ENCODE measurements at places on chromosomes 3 and 15.

- no peak for ATAC-seq
These were observed 112.6 kb upstream of the MB21D2 start for GRCh38 chr3:193030276-193030675.

GRCh38 chr15:41975669-41976068 lies 3.3 kb upstream of the EHD4 start:
- no peak for ATAC-seq

DNA sequence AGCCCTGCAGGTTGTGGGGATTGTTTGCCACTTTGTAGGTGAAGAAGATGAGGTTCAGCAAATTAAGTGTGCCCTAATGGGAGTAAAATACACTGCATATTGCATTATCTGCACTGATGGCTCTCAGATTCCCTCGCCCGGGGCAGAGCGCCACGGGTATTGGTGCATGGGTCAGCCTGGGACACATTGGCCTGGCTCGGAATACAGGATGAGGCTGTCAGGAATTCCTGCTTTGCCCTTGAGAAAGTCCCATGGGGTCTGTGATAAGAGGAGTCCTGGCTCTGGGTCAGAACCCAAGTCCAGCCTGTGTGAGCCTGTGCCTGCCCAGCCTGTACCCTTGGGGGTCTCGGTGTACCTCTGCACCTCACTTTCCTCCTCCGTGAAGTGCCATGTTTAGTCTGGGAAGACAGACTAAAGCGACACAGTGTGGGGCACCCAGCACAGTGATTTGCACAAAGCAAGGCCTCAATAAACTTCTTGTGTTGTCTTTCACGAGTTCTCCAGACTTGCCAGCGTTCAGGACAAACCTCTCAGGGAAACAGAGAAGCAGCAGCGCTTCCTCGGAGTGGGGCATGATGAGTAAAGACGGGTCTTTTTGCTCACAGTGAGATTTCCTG lies 107.6 kb downstream of the LRRK1 start:
- ATAC-seq: no peak

- ATAC-seq: no peak
These were observed 171.1 kb upstream of the ICE2 start for GRCh38 chr15:60649845-60650548.

DNA sequence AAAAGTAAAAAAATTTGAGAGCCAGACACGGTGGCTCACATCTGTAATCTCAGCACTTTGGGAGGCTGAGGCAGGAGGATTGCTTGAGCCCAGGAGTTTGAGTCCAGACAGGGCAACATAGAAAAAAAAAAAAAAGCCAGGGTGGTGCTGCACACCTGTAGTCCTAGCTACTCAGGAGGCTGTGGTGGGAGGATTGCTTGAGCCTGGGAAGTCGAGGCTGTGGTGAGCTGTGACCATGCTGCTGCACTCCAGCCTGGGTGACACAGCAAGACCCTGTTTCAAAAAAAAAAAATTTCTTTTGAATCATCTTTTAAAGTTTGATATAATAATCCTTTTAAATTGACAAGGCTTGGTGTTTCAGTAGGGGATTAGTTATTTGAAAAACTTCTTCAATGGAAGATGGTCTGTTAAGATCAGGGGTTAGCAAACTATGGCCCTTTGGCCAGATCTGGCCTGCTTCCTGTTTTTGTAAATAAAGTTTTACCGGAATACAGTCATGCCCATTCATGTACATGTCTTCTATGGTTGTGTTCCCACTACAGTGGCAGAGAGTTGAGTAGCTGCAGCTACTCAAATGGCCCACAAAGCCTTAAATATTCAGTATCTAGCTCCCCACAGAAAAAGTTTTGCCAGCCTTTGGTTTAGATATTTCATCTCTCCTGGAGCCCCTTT lies 28.9 kb downstream of the CDAN1 start:
- no peak for ATAC-seq

DNA sequence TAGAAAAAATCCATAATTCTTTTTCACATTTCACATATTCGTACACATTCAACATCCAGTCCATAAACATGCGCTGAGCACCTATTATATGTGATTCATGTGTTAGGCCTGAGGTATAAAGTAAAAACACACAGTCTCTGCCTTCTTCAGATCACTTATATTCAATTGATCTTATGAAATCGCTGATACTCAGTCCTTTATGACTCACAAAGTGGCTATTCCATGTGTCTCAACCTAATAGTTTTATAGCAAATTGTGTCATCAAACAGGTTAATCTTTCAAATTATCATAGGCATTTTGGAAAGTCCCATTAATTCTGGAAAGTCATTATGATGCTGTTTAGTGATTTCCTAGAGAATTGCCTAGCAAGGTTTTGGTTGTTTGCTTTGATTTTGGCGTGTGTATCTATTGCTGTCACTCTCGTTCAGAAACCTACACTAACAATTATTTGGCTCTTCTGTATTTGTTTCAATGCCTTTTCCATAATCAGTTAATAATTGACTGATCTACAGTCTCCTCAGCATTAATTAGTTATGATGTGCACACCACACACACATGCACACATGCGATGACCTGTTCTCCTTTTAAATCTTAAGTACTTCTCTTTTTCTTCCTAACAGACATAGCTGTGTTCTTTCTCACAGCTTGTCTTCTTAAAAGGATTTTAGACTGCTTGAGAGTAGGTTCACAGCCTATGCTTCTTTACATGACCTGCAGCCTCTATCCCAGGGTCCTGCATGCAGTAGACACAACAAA lies 353.1 kb downstream of the MECOM start:
- ATAC-seq: no peak

DNA sequence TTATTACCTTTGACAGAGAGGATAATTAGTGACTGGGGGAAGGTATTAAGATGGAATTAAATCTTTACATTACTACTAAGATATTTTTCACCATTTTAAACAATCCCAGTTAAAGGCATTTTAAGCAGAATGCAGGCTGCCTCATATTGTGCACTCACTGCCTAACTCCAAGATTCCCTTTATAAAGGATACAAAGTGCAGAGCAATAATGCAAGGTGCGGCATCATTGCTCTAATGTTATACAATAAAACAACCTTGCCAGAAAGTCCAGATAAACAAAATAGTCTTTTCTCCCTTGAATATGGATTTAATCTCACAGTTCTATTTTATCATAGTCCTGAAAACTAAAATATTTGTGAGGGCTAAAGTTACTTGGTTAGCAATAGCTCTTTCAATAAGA lies 1031.6 kb upstream of the SEMA6D start:
- no peak for ATAC-seq

DNA sequence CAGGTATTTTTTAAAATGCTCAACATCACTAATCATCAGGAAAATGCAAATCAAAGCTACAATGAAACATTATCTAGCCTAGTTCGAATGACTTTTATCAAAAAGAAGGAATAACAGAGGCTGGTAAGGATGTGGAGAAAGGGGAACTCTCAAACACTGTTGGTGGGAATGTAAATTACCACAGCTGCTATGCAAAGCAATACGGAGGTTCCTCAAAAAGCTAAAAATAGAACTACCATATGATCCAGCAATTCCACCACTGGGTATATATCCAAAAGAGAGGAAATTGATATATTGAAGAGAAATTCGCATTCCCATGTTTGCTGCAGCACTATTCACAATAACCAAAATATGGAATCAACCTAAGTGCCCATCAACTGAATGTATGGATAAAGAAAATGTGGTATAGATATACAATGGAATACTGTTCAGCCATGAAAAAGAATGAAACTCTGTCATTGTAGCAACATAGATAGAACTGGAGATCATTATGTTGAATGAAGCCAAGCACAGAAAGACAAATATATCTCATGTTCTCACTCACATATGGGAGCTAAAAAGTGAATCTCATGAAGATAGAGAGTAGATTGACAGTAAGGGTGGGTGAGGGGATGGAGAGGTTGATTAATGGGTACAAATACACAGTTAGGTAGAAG lies 19.7 kb upstream of the CLN6 start:
- ATAC-seq: no peak

DNA sequence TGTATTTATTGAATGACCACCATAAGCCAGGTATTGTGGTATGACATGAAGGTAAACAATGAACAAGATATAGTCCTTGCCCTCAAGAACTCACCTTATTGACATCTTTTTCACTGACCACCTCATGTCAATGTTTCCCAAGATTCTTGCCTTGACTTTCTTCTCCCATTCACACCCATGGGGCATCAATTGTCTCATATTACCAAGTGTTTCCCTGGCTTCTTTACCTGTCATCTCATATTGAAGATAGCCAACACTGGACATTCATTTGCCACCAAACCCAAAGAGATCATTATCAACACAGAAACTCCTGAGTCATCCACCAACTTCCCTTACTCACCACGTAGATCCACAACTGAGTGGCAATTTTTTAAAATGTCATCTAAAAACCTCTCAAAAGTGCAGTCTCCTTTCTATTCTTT lies 2.2 kb downstream of the EFHB start:
- ATAC-seq: no peak

- no peak for ATAC-seq
These were observed 1639.5 kb downstream of the SI start for GRCh38 chr3:163438760-163439159.

GRCh38 chr15:33971811-33972210 lies 3.5 kb downstream of the CHRM5 start:
- no peak for ATAC-seq

- ATAC-seq: no peak
These were observed 43.4 kb upstream of the SEC22A start for GRCh38 chr3:123158330-123158729.

- no peak for ATAC-seq
These were observed 34.7 kb downstream of the KLHL25 start for GRCh38 chr15:85760049-85760448.

GRCh38 chr3:42764115-42764514 lies 8.9 kb downstream of the CCDC13 start:
- ATAC-seq: no peak

- no peak for ATAC-seq
These were observed 198.9 kb downstream of the P3H2 start for GRCh38 chr3:189921770-189922169.

- ATAC-seq: no peak
These were observed 33.3 kb downstream of the NR2C2 start for GRCh38 chr3:14980689-14981088.

GRCh38 chr15:73464602-73465001 lies 21.6 kb downstream of the REC114 start:
- ATAC-seq: no peak

GRCh38 chr3:150069154-150069527 lies 98.4 kb upstream of the PFN2 start:
- ATAC-seq: no peak

DNA sequence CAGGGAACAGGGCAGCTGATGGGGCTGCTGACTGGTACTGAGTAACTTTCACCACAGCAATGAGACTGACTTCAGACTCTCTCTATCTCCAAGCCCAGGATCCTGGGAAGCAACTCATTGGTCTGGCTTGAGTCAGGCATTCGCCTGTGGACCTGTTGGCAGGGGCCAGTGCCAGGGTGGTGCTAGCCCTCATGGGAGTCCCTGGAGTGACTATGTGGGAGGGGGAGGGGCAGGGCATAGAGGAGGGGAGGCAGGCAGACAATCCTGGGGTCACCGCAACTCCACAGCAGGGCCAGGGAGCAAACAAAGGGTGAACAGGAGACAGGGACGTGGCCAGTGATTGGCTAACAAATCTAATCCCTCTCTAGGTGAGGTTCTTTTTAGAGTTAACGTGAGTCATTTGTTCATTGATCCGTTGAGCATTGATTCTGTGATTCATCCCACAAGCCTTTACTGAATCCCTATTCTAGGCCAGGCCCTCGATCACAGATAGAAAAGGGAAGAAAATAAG lies 71.8 kb downstream of the CEMIP start:
- ATAC-seq: peak; percentile 76

- ATAC-seq: peak; percentile 99
These were observed 23.1 kb downstream of the AADAC start for GRCh38 chr3:151837057-151837456.

DNA sequence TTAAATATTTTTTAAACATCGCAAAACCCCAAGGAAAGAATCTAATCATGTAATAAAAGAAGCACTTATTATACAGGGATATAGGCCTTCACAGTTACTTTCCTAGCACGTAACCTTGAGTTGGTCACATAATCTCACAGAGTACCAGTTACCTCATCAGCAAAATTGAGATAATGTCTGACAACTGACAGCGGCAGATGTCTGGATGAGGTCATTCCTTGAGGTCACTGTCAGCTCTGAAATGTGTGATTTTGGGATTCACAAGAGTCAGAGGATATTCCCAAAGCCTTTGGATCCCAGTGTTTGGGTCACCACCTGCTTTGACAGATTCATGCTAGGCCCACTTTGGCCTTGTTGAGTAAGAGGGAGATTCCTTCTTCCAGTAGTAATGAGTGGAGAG lies 151.4 kb upstream of the SEMA6D start:
- ATAC-seq: no peak

GRCh38 chr15:31483986-31484951 lies 157.6 kb downstream of the KLF13 start:
- ATAC-seq: no peak

GRCh38 chr15:90812958-90813265 lies 55.5 kb upstream of the FURIN start:
- no peak for ATAC-seq

GRCh38 chr3:38565339-38566214 lies 69.4 kb downstream of the EXOG start:
- no peak for ATAC-seq

- ATAC-seq: no peak
These were observed 152.8 kb downstream of the CHDH start for GRCh38 chr3:53693451-53693850.

DNA sequence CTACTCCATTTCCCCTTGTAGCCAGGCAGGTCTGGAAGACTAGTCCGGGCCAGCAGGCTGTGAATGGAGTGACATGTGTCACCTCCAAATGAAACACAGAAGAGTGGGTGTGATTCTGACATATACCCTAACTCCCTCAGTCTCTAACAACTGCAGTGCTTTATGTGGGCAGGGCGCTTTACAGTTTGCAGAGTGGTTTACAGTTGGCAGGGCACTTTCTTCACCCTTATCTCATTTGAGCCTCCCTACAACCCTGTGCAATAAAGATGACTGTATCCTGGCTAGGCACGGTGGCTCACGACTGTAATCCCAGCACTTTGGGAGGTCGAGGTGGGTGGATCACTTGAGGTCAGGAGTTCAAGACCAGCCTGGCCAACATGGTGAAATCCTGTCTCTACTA lies 176.3 kb downstream of the RAB11A start:
- no peak for ATAC-seq

GRCh38 chr3:155560594-155560993 lies 184.3 kb downstream of the PLCH1 start:
- no peak for ATAC-seq

DNA sequence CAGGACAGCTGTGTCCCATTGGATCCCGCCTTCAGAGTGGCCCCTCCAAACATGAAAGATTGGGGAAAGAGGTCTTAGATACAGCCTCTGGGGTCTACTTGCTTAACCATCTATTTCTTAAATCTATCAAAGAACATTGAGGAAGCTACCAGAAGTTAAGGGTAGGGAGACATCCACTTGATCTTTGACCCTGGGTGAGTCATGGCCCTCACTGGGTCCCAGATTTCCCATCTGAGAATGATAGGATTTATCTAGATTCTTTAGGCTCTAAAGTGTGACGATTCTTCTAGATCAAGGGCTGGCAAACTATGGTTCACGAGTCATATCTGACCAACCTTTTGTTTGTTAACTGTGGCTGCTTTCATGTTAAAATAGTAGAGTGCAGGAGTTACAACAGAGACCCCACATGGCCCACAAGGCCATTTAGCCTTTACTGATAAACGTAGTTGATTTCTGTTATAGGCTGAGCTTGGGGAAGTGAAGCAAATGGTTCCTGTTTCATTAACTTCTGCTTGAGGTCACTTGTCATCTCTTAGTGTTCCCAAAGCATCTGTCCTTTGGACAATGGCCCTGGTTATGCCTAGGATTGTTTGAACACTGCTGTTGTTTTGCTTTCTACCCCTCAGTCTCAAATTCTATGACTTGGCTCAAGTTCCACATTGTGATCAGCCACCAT lies 8.0 kb downstream of the MUC13 start:
- ATAC-seq: no peak
